Central memory CD8-positive, alpha-beta T cell (primary cell): ENCODE measurements at places on chromosomes 11 and 22.

DNA sequence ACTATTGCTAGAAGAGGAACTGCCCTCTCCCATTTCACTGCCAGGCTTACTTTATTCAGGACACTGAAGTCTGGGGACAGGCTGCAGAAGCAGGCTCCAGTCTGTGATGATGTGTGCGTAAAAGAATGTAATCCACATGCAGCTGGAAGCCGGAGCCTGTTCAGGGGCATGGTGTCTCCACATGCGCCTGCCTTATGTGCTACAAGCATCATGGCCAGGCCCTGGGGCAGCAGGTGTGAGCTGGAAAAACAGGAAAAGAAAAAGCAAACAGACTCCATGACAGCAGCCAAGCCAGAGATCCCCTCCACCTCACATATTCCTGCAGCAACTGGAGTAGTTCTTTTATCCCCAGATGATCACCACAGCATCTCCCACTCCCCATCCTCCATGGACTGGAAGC lies 33.4 kb downstream of the ARFGAP2 start:
- H3K36me3 ChIP-seq: peaks cover 2% of the 10 kb centered on the region
- H3K4me3 ChIP-seq: no peak overlapping the region
- no peak overlapping the region for H3K27ac ChIP-seq
- no peaks in the 10 kb centered on the region for H3K4me1 ChIP-seq
- H3K27me3 ChIP-seq: no peaks in the 10 kb centered on the region

DNA sequence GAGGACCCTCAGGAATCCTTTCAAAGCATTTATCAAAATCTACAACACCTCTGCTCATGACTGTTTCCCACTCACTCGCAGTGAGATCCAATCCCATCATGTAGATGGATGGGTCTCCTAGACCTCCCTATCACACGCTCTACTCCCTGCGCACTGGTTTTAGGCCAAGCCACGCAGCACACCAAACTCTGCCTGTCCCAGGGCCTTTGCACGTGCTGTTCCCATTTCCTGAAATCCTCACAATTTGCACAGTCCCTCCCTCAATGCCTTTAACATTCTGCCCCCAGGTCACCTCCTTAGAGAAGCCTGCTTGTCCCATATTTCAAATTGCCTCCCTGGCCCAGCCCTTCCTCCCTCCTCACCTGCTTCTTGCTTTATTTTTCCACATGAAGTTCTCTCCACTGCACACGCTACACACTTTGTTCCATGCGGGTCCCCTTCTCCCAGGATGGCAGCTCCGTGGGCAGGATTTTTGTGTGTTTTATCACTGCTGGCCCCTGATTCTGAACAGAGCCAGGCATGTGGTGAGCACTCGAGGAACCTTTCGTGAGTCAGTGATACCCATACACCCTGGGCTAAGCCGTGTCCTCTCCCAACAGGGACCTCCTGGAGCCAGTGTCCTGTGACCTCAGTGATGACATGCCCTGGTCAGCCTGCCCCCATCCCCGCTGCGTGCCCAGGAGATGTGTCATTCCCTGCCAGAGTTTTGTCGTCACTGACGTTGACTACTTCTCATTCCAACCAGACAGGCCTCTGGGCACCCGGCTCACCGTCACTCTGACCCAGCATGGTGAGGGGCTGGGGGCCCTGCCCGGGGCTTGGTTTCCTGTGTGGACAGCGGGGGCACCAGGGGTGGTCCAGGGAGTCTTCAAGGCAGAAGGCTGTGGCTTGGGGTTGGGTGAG lies 12.2 kb downstream of the CSF2RB start:
- no peak overlapping the region for H3K4me3 ChIP-seq
- peaks cover 4% of the 10 kb centered on the region for H3K36me3 ChIP-seq
- H3K27ac ChIP-seq: no peak overlapping the region
- no peaks in the 10 kb centered on the region for H3K4me1 ChIP-seq

DNA sequence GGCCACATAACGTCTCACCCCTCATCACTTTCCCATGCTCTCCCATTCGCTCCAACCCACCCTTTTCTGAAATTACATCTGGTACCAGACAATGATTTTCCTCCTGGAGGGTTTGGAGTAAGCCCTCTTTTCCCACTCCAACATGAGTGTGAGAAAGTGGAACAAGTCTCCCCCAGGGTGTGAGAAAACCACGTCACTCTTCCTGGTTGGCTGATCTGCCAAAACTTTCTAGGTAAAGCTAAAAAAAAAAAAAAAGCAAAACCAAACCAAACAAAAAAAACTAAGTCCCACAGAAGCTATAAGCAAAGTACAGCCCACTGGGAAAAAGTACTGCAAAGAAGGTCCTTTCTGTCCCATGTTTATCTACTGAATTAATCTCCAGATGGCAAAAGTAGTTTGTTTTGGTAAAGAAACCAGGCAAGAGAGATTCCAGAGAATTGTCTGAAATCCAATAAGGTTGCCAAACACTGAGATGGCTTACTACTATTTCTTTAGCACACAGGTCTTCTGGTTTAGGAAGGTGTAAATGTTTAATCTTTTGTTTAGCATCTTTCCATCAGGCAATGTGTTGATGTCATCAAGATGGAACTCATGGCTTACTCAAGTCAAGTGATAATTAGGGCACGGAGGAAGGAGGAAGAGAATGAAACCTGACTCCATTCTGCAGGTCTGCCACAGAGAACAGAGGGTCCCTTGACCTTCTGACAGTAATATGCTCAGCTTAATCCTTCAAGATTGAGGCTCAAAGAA lies 395.6 kb downstream of the LARGE1 start:
- H3K36me3 ChIP-seq: no peaks in the 10 kb centered on the region
- no peak for DNase-seq
- H3K27me3 ChIP-seq: no peaks in the 10 kb centered on the region
- H3K4me3 ChIP-seq: no peak overlapping the region
- no peak overlapping the region for H3K27ac ChIP-seq
- no peaks in the 10 kb centered on the region for H3K4me1 ChIP-seq

GRCh38 chr11:44823006-44823405 lies 96.2 kb downstream of the TSPAN18 start:
- H3K27me3 ChIP-seq: no peaks in the 10 kb centered on the region
- no peaks in the 10 kb centered on the region for H3K4me1 ChIP-seq
- no peak overlapping the region for H3K4me3 ChIP-seq
- H3K36me3 ChIP-seq: no peaks in the 10 kb centered on the region
- no peak for DNase-seq

DNA sequence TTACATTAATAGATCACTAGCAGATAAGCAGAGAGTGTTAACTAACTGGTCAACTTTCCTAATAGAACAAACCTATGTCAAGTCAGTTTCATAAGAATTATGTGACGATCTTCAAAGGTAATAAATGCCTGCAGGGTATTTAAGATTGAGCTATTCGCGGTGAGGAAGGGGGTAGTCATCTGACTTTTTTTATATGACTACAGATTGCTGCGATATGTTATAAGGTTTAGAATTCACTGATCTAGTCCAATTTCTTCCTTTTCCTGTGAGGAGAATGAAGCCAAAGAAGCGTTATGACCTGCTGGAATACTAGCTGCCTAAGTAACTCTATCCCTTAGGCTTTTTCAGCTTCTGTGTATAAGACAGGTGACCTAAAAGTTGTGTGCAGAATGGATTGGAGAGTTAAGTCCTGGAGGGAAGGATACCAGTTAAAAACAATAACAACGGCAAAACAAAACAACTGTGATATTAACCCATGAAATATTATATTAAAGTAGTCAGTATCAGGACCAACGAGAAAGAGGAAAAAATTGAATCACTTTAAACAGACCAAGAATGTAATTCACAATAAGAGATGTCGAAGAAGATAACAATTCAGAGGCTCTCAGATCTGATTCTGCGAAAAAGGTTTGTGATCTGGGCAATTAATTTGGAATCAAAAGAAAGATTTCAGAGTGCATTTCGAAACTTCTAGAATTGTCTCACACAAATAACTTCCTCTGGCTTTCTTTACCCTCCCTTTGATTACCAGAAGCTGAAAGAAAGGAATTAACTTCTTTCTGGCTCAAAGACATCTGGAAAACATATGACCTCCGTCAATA lies 630 bp downstream of the CASP4 start:
- peak overlapping the region; percentile 89 for H3K4me3 ChIP-seq
- peaks cover 48% of the 10 kb centered on the region for H3K4me1 ChIP-seq
- H3K27me3 ChIP-seq: no peaks in the 10 kb centered on the region
- no peak for DNase-seq
- peaks cover 9% of the 10 kb centered on the region for H3K36me3 ChIP-seq

DNA sequence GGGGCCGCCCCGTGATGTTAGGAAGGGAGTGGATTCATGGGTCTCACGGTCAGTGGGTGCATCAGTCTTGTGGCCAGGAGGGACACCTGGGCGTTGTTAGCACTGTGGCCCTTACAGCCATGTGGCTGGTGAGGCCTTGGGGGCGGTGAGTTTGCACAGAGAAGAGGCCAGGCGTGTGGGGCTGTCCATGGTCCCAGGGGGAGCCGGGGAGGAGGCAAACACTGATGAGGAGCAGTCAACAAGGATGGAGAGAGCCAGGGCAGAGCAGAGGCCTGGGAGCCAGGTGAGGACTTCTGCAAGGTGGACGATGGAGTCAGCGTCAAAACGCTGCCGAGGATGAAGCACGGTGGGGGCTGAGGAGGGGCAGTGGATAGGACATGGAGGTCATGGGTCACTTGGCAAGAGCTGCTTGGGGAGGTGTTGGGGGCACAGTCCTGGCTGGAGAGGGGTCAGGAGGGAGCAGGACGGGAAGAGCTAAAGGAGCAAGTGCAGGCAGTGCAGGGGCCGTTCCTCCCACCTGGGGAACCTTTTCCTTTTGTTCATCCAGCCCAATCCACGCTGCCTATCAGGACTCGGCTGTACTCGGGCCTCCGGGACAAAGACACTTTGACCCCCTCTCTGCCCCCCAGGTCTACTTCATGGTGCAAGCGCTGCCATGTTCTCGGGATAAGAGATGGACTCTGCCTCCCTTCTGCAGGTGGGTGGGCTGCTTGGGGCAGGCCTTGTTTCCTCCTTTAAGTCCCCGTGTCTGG lies 801.1 kb downstream of the TBC1D22A start:
- peaks cover 50% of the 10 kb centered on the region for H3K27me3 ChIP-seq
- H3K27ac ChIP-seq: no peak overlapping the region
- H3K36me3 ChIP-seq: no peaks in the 10 kb centered on the region
- no peaks in the 10 kb centered on the region for H3K4me1 ChIP-seq

- DNase-seq: no peak
- peaks cover 5% of the 10 kb centered on the region for H3K4me1 ChIP-seq
- no peaks in the 10 kb centered on the region for H3K36me3 ChIP-seq
- no peak overlapping the region for H3K27ac ChIP-seq
- H3K27me3 ChIP-seq: no peaks in the 10 kb centered on the region
Measured at GRCh38 chr22:49564054-49564453, 263.6 kb downstream of the BRD1 start.

DNA sequence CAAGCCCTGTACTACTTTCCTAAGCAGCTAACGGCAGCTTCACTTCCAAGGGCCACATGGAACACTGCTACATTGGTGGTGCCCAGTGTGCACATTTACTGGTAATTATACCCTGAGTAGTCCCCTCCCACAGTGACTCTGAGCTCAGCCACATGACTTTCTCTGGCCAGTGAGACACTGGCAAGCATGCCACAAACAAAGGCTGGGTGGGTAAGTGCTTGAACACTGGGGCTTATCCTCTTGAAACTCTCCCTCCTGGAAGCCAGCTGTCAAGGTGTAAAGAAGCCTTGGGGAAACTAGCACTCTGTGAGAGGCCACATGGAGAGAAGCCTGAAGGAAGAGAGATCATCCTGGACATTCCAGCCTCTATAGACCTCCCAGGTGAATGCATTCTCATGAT lies 54.4 kb upstream of the DRD2 start:
- no peak overlapping the region for H3K27ac ChIP-seq
- no peaks in the 10 kb centered on the region for H3K4me1 ChIP-seq
- peaks cover 38% of the 10 kb centered on the region for H3K27me3 ChIP-seq
- H3K4me3 ChIP-seq: no peak overlapping the region

- peaks cover 8% of the 10 kb centered on the region for H3K36me3 ChIP-seq
- H3K27me3 ChIP-seq: no peaks in the 10 kb centered on the region
- H3K27ac ChIP-seq: peak overlapping the region; percentile 16
- no peak overlapping the region for H3K4me3 ChIP-seq
- DNase-seq: no peak
- H3K4me1 ChIP-seq: peaks cover 31% of the 10 kb centered on the region
Measured at GRCh38 chr11:75264971-75265370, 24.4 kb downstream of the TPBGL start.

- H3K4me1 ChIP-seq: no peaks in the 10 kb centered on the region
- no peaks in the 10 kb centered on the region for H3K36me3 ChIP-seq
- no peak for DNase-seq
- no peak overlapping the region for H3K27ac ChIP-seq
- H3K4me3 ChIP-seq: no peak overlapping the region
Measured at GRCh38 chr11:70246196-70246595, 24.3 kb upstream of the PPFIA1 start.

GRCh38 chr11:130861902-130862860 lies 54.1 kb downstream of the SNX19 start:
- no peak overlapping the region for H3K27ac ChIP-seq
- no peak overlapping the region for H3K4me3 ChIP-seq
- H3K36me3 ChIP-seq: peaks cover 2% of the 10 kb centered on the region
- DNase-seq: peak; percentile 77
- H3K4me1 ChIP-seq: peaks cover 17% of the 10 kb centered on the region
- peaks cover 18% of the 10 kb centered on the region for H3K27me3 ChIP-seq

DNA sequence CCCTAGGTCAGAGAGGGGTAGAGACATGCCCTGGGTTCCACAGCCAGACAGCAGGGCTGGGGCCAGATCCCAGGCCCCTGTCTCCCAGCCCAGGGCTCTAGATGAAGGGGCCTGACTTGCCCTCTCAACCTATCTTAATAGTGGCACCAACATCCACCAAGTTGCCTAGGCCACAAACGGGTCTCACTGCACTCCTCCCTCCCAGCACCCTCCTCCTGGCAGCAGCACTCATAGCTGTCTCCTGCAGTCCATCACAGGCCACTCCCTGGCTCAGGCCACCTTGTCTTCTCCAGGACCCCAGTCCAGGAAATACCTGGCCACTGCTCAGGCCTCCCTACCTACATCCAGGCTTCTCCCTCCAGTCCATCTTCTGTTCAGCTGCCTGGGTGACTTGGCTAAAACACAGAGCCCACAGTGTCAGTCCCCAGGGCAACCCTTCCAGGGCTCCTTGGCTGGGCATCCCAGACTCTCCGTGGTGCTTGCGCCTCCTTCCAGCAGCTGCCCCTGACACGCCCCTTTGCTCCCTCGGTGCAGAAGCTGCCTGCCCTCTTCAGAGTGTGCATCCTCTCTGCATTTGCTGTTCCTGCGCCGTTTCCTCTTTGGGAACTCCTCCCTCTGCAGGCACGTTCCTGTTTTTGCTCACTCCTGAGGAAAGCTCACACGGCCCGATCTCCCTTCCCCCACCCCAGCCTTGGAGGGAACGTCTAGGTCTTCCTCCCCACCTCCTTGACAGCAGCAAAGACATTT lies 40.5 kb downstream of the LRRC32 start:
- no peak overlapping the region for H3K4me3 ChIP-seq
- no peaks in the 10 kb centered on the region for H3K36me3 ChIP-seq
- H3K4me1 ChIP-seq: peaks cover 20% of the 10 kb centered on the region
- peak overlapping the region; percentile 35 for H3K27ac ChIP-seq
- peaks cover 5% of the 10 kb centered on the region for H3K27me3 ChIP-seq
- no peak for DNase-seq

DNA sequence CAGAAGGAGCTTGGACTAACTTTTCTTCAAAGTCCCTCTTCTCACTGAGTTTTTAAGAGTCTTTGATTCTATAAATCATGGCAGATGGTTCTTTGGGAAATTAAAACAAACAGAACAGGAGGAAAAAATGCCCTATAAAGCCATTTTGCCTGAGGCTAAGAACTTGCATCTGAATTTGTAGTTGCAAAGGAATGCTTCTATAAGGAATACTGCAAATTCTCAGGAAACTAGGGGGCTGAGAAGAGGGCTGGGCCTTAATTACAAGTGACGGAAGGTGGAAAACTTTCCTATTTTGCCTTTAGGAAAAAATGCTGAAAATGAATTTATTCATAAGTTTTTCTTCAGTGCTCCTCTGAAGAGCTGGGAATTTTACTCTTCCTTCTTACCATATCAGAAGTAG lies 90.0 kb upstream of the NARS2 start:
- no peak overlapping the region for H3K27ac ChIP-seq
- DNase-seq: no peak
- no peak overlapping the region for H3K4me3 ChIP-seq
